Gastrocnemius medialis (tissue), 4 donors: ENCODE measurements at places on chromosomes 4 and X. TPM values are rescaled to one million over a fixed set of nuclear protein-coding genes. Genes with fewer than 3 reads are reported as not detected.
A peak's percentile ranks its signal among the peaks of the same experiment; 100 is the strongest.

CYLC1 gene
- not detected for total RNA-seq

ADH4 gene
- not detected for total RNA-seq

PSAPL1 gene
- not detected for total RNA-seq

CLDN34 gene
- not detected for total RNA-seq

DNA sequence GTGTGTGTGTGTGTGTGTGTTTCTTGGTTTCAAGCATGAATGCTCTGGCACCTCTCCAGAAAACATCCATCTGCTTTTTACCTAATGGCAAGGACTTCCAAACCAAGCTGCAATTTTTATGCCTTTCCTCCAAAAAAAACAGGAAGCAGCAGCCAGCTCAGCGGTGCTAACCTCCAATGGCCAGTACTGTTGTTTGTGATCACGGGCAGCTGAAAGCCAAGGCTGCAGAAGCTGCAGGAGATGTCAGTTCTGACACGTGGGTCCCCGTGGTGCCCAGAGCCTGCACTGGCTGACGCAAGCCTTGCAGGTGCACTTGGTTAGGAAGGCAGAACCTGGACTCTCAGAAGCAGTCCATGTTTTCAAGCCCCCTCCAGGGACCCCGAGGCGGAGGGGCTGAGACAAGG lies 313.6 kb upstream of the DDX53 start:
- no peak overlapping the region for H3K4me3 ChIP-seq
- H3K4me1 ChIP-seq = no peaks in the 10 kb centered on the region
- no peak overlapping the region for H3K27ac ChIP-seq
- no peaks in the 10 kb centered on the region for H3K36me3 ChIP-seq
- H3K27me3 ChIP-seq = no peaks in the 10 kb centered on the region
- DNase-seq = peak; percentile 56

DNA sequence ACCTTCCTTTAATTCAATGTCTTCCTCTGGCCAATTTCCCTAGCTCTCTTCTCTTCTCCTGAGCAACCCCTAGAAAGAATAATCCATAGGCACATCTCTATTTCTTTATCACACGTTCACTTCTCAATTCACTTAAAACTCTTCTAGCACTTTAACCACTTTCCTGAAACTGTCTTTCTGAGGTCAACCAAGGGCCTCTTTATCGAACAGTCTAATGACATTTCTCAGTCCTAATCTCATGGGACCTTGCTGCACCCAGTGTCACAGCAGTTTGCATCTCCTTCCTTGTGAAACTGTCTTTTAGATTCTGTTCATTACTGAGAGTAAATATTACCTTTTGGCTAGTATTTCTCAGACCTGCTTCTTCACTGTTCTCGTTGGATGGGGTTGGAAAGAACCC lies 285.3 kb upstream of the RASGEF1B start:
- DNase-seq = no peak
- H3K27ac ChIP-seq = no peak overlapping the region
- H3K36me3 ChIP-seq = no peaks in the 10 kb centered on the region

- H3K36me3 ChIP-seq = no peaks in the 10 kb centered on the region
- H3K4me3 ChIP-seq = no peak overlapping the region
- no peak for DNase-seq
- H3K27ac ChIP-seq = peak overlapping the region; percentile 46
- H3K27me3 ChIP-seq = no peaks in the 10 kb centered on the region
- no peaks in the 10 kb centered on the region for H3K4me1 ChIP-seq
These were observed 28.8 kb downstream of the ELF4 start for GRCh38 chrX:130081421-130082045.

- DNase-seq = no peak
- H3K36me3 ChIP-seq = no peaks in the 10 kb centered on the region
- no peaks in the 10 kb centered on the region for H3K27me3 ChIP-seq
- H3K4me1 ChIP-seq = no peaks in the 10 kb centered on the region
- no peak overlapping the region for H3K27ac ChIP-seq
These were observed 162.8 kb downstream of the THOC2 start for GRCh38 chrX:123570011-123570590.

DNA sequence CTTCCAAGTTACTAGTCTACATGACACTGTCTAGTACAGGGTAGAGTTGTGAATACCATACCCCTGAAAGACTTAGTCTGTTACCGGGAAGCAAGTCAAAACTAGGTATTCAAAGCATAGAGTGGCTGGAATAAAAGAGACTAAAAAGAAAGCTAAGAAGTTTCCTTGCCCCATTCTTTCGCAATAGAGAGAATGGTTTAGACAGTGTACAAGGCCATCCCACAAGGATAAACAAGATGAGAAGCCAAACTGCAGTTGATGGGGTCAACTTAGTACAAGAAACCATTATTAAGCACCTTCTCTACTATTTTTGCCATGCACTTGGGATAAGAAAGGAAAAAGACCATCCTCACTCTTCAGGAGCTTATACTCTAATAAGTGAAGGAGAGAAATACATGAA lies 30.3 kb downstream of the AMMECR1 start:
- H3K27ac ChIP-seq = no peak overlapping the region
- no peaks in the 10 kb centered on the region for H3K27me3 ChIP-seq
- no peaks in the 10 kb centered on the region for H3K36me3 ChIP-seq
- no peak overlapping the region for H3K4me3 ChIP-seq
- H3K4me1 ChIP-seq = no peaks in the 10 kb centered on the region

DNA sequence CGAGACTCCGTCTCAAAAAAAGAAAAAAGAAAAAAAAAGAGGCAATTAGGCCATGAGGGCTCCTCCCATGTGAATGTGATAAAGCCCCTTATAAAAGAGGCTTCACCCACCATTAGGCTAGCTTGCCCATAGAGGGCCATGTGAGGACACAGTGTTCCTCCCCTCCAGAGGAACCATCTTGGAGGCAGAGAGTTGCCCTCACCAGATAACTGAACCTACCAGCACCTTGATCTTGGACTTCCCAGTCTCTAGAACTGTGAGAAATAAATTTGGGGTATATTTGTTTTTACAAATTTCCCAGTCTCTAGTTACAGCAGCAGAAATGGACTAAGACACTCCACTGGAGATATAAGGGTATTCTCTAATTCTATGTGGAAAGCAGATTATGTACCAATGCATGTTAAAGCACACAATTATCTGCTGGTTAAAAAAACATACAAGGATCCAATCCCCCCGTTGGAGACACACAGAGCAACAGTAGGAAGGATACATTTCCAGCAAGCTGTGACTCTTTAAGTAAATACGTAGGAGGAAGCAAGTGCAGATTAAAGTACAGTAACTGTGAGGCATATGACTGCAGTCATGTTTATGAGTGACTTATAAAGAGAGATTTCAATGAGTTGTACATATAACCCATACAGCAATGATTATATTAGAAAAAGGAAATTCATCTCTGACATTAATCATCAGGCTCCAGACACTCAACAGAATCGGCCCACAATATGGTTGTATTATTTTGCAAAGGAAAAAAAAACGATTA lies 21.4 kb downstream of the SH3RF1 start:
- H3K36me3 ChIP-seq = no peaks in the 10 kb centered on the region
- H3K4me3 ChIP-seq = no peak overlapping the region
- no peak overlapping the region for H3K27ac ChIP-seq
- DNase-seq = no peak
- H3K4me1 ChIP-seq = peaks cover 37% of the 10 kb centered on the region

DNA sequence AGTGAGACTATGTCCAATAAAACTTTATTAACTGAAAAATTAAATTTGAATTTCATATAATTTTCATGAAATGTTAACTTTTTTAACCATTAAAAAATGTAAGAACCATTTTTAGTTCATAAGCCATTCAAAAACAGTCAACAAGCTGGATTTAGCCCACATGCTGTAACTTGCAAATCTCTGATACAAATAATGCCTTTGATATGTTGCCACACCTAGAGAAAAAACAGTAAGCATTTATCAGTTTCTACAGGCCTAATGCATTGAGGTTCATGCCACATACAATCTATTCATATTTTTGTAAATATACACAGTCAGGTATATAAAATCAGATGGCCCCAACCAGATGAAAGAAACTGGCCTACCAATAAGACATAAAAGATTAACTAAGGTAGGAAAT lies 52.8 kb downstream of the LCORL start:
- no peaks in the 10 kb centered on the region for H3K36me3 ChIP-seq
- H3K4me3 ChIP-seq = no peak overlapping the region
- H3K4me1 ChIP-seq = no peaks in the 10 kb centered on the region
- no peaks in the 10 kb centered on the region for H3K27me3 ChIP-seq

DNA sequence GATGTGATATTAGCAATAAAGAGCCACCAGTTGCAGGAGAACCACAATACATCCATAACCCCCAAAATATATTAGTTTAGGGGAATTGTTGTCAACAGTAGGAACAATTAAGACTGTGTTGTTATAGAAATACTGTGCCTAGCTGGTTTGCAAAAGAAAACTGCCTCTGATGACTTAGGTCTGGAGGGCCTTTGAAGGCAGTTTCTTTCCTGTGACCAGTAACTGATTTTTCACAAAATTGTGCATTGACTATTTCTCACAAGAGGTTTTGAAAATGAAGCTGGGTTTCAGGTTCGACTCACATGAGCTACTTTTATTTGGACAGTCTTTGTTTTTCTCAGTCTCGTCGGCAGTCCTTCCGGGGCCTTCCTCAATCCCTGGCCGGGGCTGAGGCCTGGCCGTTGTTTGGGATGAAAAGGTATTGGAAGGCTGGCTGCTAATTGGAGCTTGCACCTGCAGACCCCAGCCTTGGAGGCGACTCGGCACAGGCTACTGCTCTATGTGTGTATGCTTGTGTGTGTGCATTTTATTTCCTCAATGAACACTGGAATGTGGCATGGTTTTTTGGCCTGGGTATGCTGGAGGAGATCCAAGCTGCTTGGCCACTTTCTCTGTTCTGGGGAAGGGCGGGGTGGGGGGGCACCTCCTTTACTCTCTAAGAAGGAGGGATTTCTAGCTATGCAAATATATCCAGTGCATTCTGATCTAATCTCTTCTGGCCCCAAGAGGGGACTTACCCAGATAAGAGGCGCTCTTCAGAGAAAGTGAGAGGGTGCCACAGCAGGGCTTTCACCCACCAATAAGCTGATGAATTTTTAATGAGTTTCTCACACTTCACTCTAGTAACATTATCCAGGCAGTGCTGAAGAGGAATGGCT lies 49.5 kb upstream of the LNX1 start:
- H3K27ac ChIP-seq = no peak overlapping the region
- H3K4me1 ChIP-seq = peaks cover 5% of the 10 kb centered on the region
- no peaks in the 10 kb centered on the region for H3K27me3 ChIP-seq
- no peak overlapping the region for H3K4me3 ChIP-seq
- no peaks in the 10 kb centered on the region for H3K36me3 ChIP-seq

DNA sequence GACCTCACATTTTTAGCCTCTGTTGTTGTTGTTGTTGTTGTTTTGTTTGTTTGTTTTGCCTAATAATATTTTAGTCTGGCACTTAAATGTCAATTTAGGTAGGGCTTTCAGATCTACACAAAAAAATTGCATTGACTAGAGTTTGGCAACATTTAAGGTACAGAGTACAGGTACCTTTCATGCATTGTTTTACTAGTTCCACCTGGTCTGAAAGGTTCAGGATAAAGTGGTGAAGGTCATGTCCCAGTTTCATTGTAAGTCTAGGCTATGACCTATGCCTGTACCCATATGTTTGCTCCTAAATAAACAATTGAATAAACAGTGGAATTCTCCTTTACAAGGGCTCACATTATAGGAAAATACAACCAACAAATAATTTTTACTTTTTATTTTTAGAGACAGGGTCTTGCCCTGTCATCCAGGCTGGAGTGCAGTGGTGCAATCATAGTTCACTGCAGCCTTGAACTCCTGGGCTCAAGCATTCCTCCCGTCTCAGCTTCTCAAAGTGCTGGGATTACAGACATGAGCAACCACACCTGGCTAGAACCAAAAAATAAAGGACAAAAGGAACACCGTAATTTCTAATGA lies 13.8 kb downstream of the RNF128 start:
- no peak for DNase-seq
- no peaks in the 10 kb centered on the region for H3K4me1 ChIP-seq
- H3K36me3 ChIP-seq = no peaks in the 10 kb centered on the region
- H3K27ac ChIP-seq = no peak overlapping the region
- H3K27me3 ChIP-seq = no peaks in the 10 kb centered on the region

DNA sequence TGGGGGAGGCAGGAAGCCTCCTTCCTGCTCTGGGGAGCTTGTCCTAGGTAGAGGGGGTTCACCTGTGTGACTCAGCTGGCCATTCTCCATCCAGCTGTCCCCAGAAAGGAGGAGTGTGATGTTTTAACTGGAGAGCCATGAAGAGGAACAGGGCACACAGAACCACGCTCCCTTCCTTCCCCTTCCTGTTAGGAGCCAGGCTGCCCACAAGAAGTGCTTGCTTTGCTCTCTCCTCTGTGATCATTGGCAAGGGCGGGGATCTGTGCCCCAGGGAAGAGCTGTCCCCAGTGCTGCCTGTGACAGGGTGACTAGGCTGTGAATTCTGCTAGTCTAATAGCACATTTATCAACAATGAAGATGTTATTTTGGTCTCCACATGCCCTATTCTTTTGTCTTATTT lies 169.6 kb upstream of the GATB start:
- no peaks in the 10 kb centered on the region for H3K27me3 ChIP-seq
- no peak overlapping the region for H3K4me3 ChIP-seq
- H3K27ac ChIP-seq = no peak overlapping the region
- no peaks in the 10 kb centered on the region for H3K4me1 ChIP-seq
- no peak for DNase-seq

DNA sequence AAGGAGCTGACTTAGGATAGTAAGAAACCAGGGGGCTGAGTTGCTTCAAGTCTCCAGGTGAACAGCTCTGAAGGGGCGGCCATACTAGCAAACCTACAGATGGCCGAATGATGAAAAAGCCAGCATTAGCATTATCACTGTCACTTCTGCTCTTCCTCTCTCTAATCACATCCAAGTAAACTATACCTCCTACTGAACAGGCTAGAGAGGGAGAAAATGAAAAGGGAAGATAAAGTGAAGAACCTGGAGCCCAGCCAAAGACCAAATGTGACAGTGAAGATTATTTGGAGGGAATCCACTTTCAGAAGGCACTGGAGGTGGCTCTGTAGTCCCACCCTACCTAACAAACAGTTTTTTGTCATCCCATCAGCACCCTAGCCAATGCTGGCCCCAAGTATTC lies 50.4 kb upstream of the PRPS1 start:
- no peak for DNase-seq
- no peak overlapping the region for H3K27ac ChIP-seq
- no peaks in the 10 kb centered on the region for H3K4me1 ChIP-seq
- H3K36me3 ChIP-seq = no peaks in the 10 kb centered on the region

DNA sequence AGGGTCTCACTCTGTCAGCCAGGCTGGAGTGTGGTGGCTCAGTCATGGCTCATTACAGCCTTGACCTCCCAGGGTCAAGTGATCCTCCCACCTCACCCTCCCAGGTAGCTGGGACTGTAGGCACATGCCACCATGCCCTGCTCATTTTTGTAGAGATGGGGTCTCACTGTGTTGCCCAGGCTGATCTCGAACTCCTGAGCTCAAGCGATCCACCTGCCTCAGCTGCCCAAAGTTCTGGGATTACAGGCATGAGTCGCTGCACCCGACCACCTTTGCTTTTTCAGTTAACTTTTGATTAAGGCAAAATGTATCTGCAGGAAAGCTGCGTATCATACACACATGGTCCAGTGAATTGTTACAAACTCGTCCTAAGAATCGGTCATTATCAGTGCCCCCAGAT lies 16.5 kb upstream of the CLCN4 start:
- H3K4me1 ChIP-seq = no peaks in the 10 kb centered on the region
- no peak for DNase-seq
- no peak overlapping the region for H3K4me3 ChIP-seq
- no peaks in the 10 kb centered on the region for H3K27me3 ChIP-seq
